Neuronal stem cell (in vitro differentiated cells): ENCODE measurements at places on chromosomes 12 and 14.

DNA sequence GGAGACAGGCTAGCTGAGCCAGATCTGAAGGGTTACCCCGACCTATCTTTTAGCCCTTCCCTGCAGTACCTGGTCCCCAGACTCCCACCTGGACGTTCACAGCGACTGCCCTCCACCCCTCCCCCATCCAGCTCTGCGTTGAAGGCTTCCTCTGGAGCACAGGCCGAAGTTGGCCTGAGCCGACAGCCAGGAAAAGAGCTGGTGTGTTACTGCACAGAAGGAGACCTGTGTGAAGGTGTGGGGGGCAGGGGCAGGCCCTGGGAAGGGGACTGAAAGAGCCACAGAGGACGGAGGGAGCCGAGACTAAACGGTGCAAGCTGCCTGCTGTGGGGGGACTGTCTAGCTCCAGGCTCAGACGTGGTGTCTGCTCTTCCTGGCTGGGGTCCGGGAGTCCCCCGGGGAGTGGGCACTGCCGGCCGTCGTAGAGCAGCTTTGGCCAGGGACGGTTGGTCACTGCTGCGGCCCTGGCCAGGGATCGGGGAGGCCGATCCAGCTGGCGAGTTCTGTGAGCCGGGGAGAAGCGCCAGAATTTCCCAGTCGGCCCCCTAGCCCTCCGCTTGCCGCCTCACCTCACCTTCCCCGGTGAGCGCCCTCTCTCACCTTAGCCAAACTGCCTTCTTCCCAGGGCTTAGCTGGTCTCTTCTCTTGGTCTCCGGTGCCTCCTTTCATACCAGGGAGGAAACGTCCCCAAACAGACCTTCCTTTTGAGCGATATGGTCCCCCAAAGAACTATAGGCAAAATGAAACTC lies 899 bp upstream of the COL2A1 start:
- DNase-seq: no peak
- peaks cover 2% of the 10 kb centered on the region for H3K36me3 ChIP-seq
- peak overlapping the region; percentile 91 for H3K27ac ChIP-seq

DNA sequence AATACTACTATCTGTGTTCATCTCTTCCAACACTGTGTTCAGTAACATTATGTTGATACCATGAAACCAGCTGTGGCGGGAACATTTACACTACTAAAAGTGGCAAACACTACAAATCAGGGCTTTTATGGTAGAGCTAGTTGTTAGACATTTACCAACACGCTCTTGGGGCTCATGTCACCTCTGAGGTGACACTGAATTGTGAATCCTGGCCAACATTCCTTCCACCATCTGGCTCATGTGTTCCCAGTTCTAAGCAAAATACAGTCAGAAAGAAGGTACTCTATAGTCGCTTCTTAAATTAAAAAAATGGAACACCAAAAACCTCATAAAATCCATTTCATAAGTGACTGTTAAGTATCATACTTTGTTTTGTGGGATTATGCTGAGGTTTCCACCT lies 436.6 kb downstream of the FUT8 start:
- DNase-seq: no peak
- H3K27ac ChIP-seq: no peak overlapping the region
- peaks cover 6% of the 10 kb centered on the region for H3K4me1 ChIP-seq
- H3K27me3 ChIP-seq: no peaks in the 10 kb centered on the region
- no peak overlapping the region for H3K4me3 ChIP-seq
- H3K36me3 ChIP-seq: no peaks in the 10 kb centered on the region

DNA sequence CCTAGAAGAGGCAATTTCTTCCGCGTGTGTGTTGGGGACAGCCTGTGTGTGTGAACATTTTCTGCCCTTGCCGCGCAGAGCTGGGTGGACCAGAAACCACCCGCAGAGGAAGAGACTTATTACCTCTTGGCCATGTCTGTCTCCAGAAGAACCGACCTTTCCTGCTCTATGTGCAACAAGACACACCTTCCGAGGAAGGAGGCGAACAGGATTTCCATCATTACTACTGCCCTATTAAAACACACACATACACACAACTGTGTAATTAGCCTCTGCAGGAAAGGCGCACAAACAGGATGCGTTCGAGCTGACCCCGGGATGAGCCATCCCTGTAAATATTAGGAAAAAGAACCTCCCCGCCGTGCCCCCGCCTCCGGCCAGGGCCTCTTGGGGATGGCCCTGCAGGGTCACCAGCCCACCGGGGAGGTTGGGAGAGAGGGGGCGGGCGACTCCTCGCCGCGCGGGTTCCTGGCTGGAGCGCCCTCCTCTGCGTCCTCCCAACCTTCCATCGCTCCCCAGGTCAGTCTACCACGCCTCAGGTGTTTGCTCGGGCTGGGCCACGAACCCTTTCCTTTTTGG lies 484 bp upstream of the PRKCH start:
- H3K36me3 ChIP-seq: no peaks in the 10 kb centered on the region
- peaks cover 3% of the 10 kb centered on the region for H3K4me1 ChIP-seq
- H3K27ac ChIP-seq: no peak overlapping the region
- H3K27me3 ChIP-seq: peaks cover 56% of the 10 kb centered on the region
- DNase-seq: no peak

- no peaks in the 10 kb centered on the region for H3K4me1 ChIP-seq
- no peak for DNase-seq
- no peaks in the 10 kb centered on the region for H3K27me3 ChIP-seq
These were observed 118.0 kb downstream of the TRHDE start for GRCh38 chr12:72390146-72390545.

- H3K27me3 ChIP-seq: peaks cover 2% of the 10 kb centered on the region
- H3K36me3 ChIP-seq: no peaks in the 10 kb centered on the region
- no peak overlapping the region for H3K27ac ChIP-seq
- DNase-seq: no peak
- H3K4me1 ChIP-seq: no peaks in the 10 kb centered on the region
These were observed 370.0 kb downstream of the EGLN3 start for GRCh38 chr14:33580841-33581240.

GRCh38 chr14:32683679-32684078 lies 255.0 kb upstream of the NPAS3 start:
- peaks cover 10% of the 10 kb centered on the region for H3K4me1 ChIP-seq
- no peak overlapping the region for H3K27ac ChIP-seq
- H3K36me3 ChIP-seq: no peaks in the 10 kb centered on the region

- H3K36me3 ChIP-seq: no peaks in the 10 kb centered on the region
- no peak for DNase-seq
- H3K27me3 ChIP-seq: no peaks in the 10 kb centered on the region
- no peaks in the 10 kb centered on the region for H3K4me1 ChIP-seq
These were observed 140.2 kb downstream of the FUT8 start for GRCh38 chr14:65552724-65553123.

- H3K27me3 ChIP-seq: no peaks in the 10 kb centered on the region
- H3K4me3 ChIP-seq: no peak overlapping the region
- H3K4me1 ChIP-seq: no peaks in the 10 kb centered on the region
- peak; percentile 71 for DNase-seq
These were observed 114.3 kb downstream of the KSR2 start for GRCh38 chr12:117854339-117855012.

DNA sequence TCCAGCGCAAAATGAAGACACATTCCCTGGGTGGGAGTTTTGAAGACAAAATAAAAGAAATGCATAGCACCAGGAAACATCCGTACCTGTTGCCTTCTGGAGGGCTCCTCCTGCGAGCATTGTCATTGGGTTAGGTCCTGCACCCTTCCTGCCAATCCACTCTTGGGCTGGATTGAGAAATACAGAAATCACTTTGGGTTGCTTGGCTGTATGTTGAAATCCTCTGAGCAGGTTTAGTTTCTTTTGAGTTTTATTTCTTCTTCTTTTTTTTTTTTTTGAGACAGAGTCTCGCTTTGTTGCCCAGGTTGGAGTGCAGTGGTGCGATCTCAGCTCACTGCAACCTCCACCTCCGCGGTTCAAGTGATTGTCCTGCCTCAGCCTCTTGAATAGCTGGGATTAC lies 67.6 kb downstream of the ARF6 start:
- H3K36me3 ChIP-seq: no peaks in the 10 kb centered on the region
- H3K4me3 ChIP-seq: no peak overlapping the region
- peaks cover 3% of the 10 kb centered on the region for H3K27me3 ChIP-seq

- DNase-seq: no peak
- H3K36me3 ChIP-seq: no peaks in the 10 kb centered on the region
- H3K4me1 ChIP-seq: no peaks in the 10 kb centered on the region
- H3K4me3 ChIP-seq: no peak within 1 kb of the TSS
- H3K27ac ChIP-seq: no peak within 1 kb of the TSS
These were observed at the start of gene CD163L1 for GRCh38 chr12:7444076-7444475. Gene CD163L1 (minus strand): TSS chr12:7444153. CDS start chr12:7444127, 26 bp downstream.

- no peak overlapping the region for H3K4me3 ChIP-seq
- H3K27ac ChIP-seq: no peak overlapping the region
- H3K36me3 ChIP-seq: peaks cover 52% of the 10 kb centered on the region
- no peaks in the 10 kb centered on the region for H3K27me3 ChIP-seq
These were observed 50.8 kb upstream of the SAV1 start for GRCh38 chr14:50718949-50719348.

DNA sequence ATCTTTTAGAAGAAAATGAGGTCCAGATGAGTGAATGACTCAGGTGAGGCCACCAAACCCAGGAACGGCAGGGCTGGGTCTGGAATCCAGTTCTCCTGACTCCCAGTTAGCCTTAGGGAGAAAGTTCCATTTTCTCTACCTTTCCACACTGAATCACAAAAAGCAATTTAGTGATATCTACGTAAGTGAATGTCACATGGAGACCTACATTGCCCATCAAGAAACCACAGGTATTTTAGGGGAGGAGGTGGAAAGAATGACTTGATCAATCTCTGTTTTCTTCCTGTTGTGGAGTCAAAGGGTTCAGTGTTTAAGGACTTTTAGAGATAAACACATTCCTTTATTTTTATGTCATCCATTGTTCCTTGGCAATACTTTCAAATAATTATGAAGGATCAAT lies 106.9 kb upstream of the PTPRB start:
- no peak overlapping the region for H3K27ac ChIP-seq
- no peak for DNase-seq
- no peaks in the 10 kb centered on the region for H3K36me3 ChIP-seq
- no peak overlapping the region for H3K4me3 ChIP-seq
- H3K27me3 ChIP-seq: no peaks in the 10 kb centered on the region

- H3K36me3 ChIP-seq: no peaks in the 10 kb centered on the region
- no peak overlapping the region for H3K27ac ChIP-seq
- DNase-seq: no peak
These were observed 139.6 kb downstream of the PRKD1 start for GRCh38 chr14:29788093-29788492.

DNA sequence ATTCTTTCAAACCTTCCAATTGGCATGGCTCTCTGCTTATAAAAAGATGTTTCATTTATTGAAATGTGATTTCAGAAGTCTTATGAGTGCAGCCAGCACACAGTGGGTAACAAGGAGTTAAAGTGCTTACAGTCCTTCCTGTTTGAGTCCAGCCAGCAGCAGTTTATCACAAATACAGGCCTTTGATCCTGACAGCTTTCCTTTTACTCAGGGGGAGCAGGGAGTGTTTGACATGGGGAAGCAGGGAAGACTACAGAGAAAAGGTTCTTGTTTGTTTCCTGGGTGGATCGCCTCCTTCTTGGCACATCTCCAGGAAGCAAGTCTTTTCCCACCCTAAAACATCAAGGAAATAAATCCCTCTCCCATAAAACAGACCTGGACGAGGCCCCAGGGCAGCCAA lies 216.1 kb downstream of the MSRB3 start:
- peaks cover 2% of the 10 kb centered on the region for H3K27me3 ChIP-seq
- H3K36me3 ChIP-seq: no peaks in the 10 kb centered on the region
- no peak overlapping the region for H3K4me3 ChIP-seq
- DNase-seq: no peak
- H3K4me1 ChIP-seq: peaks cover 7% of the 10 kb centered on the region
- no peak overlapping the region for H3K27ac ChIP-seq

GRCh38 chr12:64590183-64590582 lies 20.1 kb upstream of the RASSF3 start:
- H3K4me1 ChIP-seq: no peaks in the 10 kb centered on the region
- H3K4me3 ChIP-seq: no peak overlapping the region
- no peaks in the 10 kb centered on the region for H3K27me3 ChIP-seq
- no peaks in the 10 kb centered on the region for H3K36me3 ChIP-seq
- H3K27ac ChIP-seq: no peak overlapping the region

DNA sequence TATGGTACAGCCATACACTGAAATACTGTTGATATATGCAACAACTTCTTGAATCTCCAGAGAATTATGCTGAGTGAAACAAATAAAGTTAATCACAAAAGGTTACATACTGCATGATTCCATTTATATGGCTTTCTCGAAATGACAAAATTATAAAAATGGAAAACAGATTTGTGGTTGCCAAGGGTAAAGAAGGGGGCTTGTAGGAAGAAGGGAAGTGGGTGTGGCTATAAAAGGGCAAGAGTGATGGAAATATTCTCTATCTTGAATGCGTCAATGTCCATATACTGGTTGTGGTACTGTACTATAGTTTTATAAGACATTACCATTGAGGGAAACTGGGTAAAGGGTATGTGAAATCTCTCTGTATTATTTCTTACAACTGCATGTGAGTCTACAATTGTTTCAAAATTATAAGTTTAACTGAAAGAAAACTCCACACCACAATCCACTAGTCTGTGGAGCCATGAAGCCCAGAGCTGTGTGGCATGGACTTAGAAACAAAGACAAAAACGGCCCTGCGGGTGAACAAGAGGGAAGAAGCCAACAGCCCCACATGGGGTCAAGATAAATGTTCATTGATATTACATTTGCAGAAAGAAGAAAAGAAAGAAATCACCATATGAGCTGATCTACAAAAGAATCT lies 18.3 kb upstream of the TSPAN11 start:
- DNase-seq: no peak
- H3K4me1 ChIP-seq: peaks cover 2% of the 10 kb centered on the region
- no peaks in the 10 kb centered on the region for H3K27me3 ChIP-seq
- H3K4me3 ChIP-seq: no peak overlapping the region

DNA sequence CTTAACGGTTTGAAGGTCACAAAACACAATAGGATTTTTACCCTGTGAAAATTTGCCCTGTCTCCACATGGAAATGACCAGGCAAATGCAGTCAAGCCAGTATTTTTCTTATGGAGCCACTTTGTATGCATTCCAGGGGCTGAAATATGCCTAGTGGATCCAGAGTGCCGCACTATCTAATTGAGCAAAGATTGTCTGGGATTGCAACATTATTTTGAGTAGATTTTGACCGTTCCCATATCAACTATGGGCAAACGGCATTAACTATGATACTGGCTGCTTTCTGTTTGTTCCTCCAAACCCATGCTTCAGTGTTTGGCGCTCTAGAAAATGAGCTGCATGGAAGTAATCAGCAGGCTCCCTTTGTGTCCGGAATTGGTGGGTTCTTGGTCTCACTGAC lies 223.0 kb downstream of the BTG1 start:
- DNase-seq: no peak
- H3K4me3 ChIP-seq: no peak overlapping the region
- H3K27me3 ChIP-seq: no peaks in the 10 kb centered on the region
- no peak overlapping the region for H3K27ac ChIP-seq
- H3K4me1 ChIP-seq: no peaks in the 10 kb centered on the region

DNA sequence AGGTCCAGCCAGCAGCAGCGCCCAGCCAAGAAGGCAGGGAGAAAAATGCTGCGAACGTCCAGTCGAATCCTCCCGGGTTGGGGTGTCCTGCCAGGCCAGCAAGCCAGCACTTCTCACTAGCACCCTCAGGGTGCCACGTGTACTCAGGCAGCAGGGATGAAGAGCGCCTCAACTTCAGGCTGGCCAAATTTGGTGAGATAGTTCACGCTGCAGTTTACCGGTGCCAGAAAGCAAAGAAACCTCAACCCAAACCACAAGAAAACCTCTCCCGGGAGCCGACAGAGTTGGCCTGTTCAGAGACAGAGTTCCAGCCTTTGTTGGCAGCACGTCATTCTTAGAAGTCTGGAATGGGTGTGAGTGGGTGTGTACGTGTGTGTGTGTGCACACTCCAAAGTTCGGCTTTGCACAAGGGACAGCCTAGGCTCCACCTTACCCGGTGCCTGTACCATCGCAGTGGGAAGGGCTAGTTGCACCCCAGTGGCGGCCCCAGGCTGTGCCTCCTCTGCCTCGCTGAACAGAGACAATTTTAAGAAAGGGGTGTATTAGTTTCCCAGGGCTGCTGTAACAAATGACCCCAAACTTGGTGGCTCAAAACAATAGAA lies 42.1 kb downstream of the ELK3 start:
- DNase-seq: no peak
- H3K36me3 ChIP-seq: no peaks in the 10 kb centered on the region
- H3K4me3 ChIP-seq: no peak overlapping the region
- no peak overlapping the region for H3K27ac ChIP-seq
